ENCODE measurements at places on chromosomes 12 and 14.

DNA sequence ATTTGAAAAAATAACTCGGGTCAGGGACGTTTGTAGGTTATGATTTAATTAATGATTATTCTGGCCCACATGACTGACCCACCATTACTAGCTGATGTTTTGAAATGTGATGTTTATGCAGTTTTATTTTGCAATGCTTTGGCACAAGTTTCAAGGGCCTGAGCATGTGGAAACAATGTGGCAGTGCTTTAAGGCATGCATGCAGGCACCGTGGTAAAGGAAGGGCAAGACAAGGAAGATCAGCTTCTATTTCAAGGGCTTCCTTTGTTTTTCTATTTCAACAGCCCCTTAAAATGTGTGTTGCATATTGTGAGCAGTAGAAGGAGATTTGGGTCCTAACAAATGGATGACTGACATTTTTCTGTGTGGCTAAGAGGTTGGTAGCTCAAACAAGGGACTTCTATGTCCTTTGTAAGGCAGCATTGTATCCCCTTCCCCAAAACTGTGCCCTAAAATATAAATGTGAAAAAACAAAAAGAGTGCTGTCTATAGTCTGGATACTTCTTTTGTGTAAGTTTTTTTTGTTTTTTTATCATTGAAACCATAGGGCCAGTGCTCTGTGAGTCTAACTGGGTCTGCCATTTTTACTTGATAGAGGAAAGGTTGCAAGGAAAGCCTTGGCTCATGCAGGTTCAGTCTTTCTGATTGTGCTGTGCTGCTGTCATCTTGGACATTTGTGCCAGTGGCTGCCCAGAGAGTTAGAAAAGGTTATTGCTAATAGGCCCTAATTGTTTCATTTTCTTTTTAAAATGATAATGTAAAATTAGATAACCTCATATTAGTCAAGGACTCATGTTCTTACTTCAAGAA, 103.5 kb downstream of the FGD4 start:
- DNase-seq, result no peak

DNA sequence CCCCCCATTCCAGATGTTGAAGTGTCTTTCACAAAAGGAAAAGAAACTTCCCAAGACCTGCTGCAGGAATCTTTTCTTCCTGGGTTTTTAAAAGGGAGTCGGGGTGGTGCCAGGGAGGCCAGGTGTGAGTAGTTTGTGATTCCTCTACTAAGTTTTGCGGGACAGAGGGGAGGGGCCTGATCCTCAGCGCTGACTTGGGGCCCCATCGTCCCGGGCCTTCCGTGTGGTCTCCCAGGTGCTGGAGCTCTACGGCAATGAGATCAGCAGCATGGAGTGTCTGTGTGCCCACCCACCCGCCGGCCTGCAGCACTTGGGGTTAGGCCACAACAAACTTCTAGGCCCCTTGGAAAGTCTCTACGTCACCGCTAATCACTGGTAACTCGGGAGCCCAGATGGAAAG, 4.5 kb downstream of the LRRC43 start:
- no peak for DNase-seq

GRCh38 chr14:67556671-67557070, 23.6 kb downstream of the PLEKHH1 start:
- no peak for DNase-seq

DNA sequence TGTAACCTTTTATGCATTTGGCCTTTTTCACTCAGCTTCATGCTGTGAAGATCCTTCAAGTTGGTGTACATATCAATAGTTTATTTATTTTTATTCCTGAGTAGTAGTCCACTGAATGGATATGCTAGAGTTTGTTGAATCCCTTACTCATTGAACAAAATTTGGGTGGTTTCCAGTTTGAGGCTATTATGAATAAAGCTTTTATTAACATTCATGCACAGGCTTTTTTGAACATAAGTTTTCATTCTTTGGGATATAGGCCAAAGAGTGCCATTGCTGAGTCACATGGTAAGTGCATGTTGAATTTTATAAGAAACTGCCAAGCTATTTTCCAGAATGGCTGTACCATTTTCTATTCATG, 59.5 kb upstream of the CAPRIN2 start:
- DNase-seq, result no peak

GRCh38 chr14:69288956-69289705, 29.2 kb downstream of the GALNT16 start:
- DNase-seq, result no peak

DNA sequence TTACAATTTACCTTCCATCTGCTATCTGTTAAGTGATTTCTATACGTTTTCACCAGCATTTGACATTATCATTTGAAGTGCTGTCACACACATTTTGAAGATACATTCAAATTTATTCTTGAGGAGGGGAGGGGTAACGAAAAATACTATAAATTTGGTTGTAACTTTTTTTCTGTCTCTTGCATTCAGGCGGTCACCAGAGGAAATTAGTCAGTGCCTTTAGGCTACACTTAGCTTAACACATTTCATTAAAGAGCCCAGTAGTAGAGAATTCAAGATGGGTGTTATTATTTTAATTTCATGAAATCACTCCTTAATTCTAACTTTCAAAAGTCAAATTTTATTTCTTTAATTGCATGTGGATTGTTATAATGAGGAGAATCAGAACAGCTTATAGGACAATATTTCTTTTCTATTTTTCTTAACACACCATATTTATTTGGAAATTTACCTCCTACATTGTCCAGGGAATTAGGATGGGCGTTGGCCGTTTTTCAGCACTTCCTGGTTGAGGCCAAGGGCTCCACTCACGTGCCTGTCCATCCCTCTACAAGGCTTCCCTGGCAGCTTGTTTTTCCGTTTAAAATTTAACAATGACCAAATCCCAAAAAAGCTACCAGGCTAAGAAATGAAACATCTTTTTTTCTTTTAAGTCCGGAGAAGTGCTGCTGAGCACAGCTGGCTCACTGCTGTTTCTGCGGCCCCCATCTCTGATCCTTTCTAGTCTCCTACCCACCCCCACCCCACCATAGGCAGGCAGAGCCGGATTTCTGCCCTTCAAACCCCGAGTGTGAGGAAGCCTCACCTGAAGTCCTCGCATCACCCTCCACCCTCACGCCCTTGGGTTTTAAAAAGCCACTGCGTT, 1.1 kb upstream of the FAR2 start:
- no peak for DNase-seq

DNA sequence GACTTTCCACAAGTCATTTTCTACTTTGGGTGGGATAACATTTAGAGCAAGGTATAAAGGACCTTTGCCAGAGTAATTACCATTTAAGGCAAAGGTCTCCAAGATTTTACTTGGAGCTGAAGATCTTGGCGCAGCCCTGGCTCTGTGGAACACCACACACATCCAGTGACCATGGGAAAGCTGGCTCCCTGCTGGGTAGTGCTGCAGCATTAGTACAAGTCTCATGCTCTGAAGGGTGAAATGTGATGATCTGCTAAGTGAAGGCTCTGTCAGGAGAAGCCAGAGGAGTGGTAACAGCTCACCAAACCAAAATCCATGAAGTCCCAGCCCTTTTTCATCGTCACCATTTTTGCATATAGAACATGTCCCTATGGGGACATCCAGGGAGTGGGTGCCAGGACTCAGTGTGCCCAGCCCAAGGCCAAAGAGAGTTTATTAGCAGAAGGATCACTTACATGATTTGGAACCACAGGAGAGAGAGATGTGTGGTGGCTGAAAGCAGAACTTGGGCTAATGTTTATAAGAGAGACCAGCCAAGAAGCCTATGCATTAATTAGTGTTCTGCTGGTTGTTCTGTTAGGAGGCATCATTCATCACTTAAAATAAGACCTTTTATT, 110.7 kb downstream of the SLC38A6 start:
- no peak for DNase-seq

Data from activated CD8-positive, alpha-beta memory T cell treated with anti-CD3 and anti-CD28 coated beads for 48 hours (primary cell).